ENCODE measurements at places on chromosomes 12 and 14.
A peak's percentile ranks its signal among the peaks of the same experiment; 100 is the strongest.

DNA sequence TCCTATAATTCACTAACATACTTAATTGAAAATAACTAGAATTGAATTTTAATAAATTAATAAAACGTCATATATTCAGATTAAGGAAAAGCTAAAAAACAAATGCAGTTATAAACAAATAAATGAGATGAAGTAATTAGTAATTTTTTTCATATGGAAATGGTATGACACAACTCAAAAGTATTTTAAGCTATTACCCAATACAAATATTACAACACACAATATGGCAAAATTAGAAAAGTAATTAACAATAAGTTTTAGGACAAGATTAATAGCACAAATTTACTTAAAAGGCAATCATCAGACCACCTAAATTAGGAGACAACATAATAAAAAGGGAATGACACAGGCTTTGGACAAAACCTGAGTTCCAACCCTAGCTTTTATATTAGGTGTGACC is 81.7 kb downstream of the EEA1 start:
- no peak for DNase-seq

GRCh38 chr12:25069224-25069623 is 120.3 kb upstream of the BCAT1 start:
- DNase-seq = no peak

DNA sequence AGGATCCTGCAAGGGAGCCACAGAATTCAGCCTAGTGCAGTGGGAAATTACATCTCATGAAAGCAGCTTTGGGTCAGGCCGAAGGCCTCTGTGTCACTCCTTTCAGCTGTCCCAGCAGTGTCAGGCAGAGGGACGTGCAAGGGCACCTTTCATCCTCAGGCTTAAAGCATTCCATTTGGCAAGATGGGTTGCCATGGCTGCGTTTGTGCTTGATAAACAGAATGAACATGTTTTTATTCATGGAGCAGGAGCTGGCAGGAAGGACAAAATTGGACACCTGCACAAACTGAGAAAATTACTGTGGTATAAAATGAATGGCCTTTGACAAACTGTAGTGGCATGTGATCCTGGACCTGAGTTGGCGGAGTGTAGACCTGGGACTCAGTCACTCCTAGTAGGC is 29.4 kb downstream of the ACAD10 start:
- DNase-seq = peak; percentile 48

DNA sequence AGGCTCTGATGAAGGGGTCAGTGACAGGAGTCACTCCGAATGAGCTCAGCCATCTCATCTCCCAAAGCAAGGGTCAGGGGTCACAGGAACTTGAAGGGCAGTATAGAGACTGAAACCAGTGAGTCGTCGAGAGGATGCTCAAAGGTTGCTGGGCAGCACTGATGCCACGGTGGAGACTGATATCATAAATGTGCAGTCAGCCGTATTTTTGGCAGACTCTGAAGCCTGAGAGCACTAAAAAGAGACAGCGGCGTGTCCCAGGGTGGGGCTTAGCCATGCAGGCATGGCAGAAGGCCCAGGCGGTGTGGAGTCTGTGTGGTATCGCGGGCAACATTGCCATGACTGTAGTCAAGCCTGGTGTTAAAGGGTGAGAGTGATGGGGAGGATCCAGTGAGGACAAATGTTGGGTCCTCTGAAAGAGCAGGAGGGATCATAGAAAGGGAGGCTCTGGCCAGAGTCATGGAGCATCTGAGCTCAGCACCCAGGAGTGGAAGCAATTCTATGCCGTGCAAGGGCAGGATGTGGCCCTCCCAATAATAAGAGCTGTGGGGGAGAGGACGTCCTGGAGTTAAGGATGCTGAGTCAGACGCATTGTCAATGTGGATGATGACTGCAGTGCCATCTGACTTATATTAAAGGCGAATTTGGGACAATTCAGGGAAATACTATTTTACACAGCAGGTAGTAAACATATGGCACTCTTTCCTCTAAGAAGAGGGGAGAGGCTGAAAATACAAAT is 241.2 kb upstream of the FKBP4 start:
- no peak for DNase-seq

- DNase-seq = peak; percentile 67
These were observed 202.6 kb downstream of the FOXN3 start for GRCh38 chr14:89214221-89214965.

DNA sequence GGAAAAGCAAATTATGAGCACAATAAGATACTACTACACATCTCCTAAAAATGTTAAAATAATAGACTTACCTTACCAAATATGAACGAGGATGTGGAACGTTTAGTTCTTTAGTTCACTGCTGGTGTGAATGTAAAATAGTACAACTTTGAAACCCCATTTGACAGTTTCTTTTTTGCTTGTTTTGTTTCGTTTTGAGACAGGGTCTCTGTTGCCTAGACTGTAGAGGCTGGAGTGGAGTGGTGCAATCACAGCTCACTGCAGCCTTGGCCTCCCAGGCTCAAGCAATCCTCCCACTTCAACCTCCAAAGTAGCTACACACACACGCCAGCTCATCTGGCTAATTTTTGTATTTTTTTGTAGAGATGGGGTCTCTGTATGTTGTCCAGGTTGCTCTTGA is 136.4 kb upstream of the FAR2 start:
- no peak for DNase-seq

DNA sequence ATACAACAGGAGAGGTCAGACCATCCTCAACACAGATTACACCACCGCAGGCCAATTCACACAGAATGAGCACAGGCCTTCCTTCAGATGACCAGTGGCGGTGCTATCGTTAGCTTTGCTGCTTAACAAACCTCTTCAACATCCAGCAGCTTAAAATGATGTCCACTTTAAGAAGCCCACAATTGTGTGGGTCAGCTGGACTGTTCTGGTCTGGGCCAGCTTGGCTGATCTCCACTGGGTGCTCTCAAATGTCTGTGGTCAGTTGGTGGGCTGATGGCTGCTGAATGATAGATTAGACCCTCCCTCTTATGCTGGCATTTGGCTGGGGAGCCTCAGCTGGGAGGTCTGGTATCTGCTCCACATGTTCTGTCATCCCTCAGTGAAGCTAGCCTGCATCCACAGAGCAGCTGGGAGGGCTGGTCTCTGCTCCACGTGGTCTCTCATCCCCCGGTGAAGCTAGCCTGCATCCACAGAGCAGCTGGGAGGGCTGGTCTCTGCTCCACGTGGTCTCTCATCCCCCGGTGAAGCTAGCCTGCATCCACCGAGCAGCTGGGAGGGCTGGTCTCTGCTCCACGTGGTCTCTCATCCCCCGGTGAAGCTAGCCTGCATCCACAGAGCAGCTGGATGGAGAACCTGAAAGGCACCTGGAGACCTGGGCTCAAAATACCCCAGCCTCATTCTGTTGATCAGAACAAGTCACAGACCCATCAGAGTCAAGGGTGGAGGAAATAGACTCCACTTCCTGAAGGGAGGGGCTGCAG is 203.6 kb upstream of the DIO3 start:
- no peak for DNase-seq

GRCh38 chr14:51860825-51861499 is 550 bp downstream of the GNG2 start:
- DNase-seq = no peak

DNA sequence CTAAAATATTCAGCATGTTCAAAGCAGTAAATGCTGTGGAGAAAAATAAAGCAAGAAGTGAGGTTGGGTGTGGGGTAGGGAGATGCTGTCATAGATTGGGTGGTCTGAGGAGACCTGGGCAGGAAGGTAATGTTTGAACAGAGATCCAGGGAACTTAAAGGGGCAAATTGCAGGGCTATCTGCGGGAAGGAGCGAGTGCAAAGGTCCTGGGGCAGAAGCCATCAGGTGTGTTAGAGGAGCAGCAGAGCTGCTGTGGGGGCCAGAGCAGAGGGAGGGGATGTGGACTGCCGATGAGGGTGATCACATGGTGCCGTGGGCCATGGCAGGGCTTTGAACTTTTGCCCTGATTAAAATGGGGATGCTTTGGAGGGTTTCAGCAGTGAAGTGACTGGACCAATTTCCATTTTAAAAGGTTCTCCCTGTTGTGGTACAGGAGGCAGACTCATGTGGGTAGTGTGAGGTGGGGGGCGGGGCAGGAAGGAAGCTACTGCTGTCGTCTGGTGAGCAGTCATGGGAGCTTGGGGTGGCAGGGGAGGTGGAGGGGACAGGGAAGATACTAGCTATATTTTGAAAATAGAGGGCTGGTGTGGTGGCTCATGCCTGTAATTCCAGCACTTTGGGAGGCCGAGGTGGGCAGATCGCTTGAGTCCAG is 145.0 kb downstream of the AACS start:
- no peak for DNase-seq

GRCh38 chr14:51012055-51012454 is 67.8 kb upstream of the PYGL start:
- no peak for DNase-seq
